ENCODE measurements at places on chromosomes 16 and 17.

DNA sequence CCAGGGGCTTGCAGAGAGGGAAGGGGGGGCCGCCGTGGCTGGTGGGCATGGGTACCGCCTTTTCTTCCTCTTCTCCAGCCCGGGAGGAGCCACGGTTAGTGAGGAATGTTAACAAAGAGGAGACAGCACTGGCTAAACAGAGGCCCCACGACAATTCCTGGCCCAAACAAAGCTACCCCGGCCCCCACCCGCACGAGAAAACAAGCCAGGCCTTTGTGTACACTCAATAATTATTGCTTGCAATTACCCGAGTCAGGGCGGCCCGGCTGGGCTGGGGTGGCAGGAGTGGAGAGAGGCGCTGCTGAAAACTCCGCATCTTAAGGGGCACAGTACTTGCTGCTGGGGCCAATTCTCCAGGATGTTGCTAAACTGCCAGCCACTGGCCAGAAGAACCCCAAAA is 56.4 kb downstream of the IRX5 start:
- DNase-seq = no peak

DNA sequence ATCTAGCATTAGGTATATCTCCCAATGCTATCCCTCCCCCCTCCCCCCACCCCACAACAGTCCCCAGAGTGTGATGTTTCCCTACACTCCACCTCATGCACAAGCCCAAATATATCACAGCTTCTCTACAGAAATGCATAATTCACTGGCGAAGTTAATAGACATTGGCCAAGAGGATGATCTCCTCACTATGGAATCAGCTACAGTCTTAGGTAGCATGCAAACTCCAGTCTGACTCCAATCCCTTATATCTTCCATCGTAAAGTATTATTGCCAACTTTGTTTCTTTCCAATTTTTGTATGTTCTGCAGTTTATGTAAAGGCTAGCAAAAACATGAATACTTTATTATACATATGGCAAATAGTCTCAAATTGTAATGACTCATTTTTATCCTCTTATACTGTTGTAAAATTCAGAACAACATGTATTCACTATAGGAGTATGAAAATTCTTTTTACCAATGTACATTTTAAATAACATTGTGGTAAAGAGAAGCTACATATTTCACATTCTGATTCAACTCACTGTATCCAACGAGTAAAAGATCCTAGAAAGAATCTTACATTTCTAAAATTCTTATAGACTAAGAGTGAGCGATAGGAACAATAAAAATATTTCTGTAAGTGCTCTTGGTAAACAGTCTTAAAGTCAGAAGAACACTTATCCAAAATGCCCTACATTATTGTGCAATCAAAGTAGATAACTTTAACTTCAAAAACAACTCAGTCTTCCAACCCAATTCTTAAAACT is 871 bp downstream of the ABCA8 start:
- DNase-seq = no peak

DNA sequence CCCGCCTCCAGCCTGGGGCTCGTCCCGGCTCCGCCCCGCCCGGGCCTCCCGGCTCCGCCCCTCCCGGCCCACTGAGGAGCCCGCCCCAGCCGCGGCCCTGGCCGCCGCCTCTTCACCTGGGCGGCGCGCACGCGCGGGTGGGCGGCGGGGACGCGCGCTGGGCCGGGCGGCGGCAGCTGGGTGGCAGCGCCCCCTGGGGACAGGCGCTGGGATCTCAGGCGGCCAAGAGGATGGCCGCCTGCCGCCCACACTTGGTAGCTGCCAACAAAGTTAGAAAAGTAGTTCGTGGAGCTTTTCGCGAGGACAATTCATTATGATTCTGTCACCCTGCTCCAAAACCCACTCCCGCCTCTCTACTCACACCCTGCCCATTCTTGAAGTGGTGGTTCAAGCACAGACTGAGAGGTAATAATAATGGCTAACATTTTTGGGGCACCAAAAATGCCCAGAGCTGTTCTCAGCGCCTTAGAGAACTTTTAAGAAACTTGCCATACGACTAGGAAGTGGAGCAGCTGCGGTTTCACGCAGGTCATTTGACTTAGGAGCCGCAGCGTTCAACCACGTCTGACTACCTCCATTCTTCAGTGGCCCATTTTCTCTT is 340 bp upstream of the MYO1D start:
- DNase-seq = peak; percentile 97

- DNase-seq = no peak
These were observed 8.6 kb downstream of the CARHSP1 start for GRCh38 chr16:8859913-8860881.

DNA sequence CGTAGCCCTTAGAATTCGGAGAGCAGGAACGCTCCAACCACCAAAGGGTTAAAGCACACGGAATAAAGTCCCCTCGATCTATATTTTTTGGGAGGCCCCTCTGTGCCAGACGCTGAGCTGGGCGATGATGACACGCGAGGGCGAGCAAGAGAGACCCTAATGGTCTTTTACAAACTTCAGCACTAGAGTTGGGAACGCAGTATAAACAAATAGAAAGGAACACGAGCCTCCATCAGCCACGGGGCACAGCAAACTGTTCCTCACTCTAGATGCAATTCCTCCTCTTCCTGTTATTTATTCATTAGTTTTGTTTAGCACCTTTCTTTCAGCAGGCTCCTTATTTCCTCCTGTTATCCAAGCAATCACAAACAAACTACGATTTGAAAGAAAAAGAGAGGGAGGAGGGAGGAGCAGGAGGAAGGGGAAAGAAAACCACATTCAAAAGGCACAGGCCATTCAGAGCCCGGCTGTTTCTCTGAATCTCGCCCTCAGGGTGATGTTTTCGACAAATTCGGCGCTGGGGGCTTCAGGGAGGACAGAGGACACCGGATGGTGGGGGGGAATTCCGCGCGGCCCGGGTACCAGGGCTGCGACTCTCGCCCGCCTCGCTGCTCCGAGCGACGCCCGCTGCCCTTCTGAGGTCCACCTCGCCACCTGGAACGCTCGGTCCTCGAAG is 1.6 kb downstream of the TOX3 start:
- DNase-seq = peak; percentile 26

DNA sequence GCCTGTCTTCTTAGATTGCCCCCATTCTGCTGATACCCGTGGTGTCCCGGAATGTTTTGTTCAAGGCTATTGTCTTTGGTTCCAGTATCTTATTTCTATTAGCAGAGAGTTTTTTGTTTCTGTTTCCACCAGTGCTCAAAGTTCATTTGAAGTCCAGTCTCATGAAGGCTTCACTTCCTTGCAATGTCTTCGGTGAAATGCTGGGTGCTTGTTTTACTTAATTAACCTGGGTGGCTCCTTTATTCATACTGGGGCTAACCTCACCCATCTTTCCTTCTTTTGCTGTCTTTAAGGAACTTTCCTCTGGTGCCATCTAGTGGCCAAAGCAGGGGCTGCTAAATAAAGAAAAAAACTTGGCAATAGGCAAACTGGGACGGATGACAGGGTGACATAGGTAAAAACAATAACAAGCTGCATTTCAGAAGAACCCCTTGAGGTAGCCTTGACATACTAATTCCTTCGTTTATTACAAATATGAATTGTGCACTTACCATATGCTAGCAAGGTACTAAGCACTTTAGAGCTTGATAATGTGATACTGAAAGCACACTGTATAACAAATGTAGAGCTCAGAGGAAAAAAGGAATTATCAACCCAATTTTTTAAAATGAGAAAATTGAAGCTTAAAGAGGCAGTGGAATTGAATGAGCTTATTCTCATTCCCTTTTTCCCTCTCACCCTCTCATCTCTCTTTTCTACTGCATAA is 2.8 kb upstream of the SMIM36 start:
- DNase-seq = peak; percentile 77

DNA sequence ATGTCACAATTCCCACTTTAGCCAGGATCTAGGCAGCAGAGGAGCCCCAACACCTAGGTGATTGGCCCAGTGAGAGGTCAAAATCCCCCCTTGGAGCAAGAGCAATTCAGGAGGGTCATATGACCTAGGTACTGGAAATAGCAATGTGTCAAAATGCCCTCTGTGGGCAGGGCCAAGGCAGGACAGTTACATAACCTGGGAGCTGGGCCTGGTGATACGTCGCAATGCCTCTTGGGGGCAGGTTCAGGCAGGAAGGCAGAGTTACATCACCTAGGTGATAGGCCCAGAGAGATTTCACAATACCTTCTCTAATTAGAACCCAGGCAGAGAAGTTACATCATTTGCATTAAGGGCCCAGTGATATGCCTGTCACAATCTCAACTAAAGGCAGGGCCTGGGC is 1906.3 kb downstream of the TP53TG3F start:
- no peak for DNase-seq

GRCh38 chr17:33786478-33786877 is 468.6 kb upstream of the CCL2 start:
- no peak for DNase-seq

DNA sequence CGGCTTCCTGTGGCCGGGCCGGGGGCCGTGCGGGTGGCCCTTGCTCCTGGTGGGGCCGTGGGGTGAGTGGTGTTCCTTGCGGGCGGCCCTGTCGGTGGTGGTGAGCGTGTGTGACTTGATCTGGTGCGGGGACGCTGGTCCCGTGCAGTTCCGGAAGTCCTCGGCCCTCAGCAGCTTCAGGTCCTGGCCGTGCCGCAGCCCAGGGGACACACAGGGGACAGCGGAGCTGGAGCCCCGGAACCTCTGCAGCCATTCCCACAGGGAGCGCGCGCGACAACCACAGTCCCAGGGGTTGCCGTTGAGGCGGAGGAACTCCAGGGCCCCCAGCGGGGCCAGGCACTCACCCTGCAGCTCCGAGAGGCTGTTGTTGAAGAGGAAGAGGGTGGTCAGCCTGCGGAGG is 88.4 kb downstream of the RTN4RL1 start:
- no peak for DNase-seq

GRCh38 chr17:21275579-21276263 is 8.8 kb upstream of the MAP2K3 start:
- DNase-seq = peak; percentile 88

DNA sequence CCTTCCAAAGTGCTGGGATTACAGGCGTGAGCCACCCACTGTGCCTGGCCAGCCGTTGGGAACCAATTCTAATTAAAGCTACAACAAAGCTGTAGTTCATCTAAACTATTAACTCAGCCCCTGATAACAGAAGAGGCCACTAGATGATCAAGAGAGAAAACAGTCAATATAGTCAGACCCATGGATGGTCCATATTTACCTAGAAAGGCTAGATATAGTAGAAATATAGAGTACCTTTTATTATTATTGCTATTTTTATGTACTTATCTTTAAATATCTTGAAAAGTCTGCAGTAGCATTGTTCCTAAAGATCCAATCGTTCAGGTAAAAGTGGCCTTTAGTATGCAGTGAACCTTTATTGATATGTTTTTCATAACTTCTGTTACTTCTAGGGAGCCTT is 43.2 kb downstream of the RNF213 start:
- no peak for DNase-seq

GRCh38 chr17:62627904-62628633 is 599 bp downstream of the MRC2 start:
- DNase-seq = no peak

- no peak for DNase-seq
These were observed 7.2 kb upstream of the COL1A1 start for GRCh38 chr17:50208611-50209061.

GRCh38 chr17:41629826-41630670 is 5.7 kb upstream of the KRT17 start:
- no peak for DNase-seq

GRCh38 chr16:87249425-87249824 is 67.8 kb downstream of the C16orf95 start:
- DNase-seq = no peak

DNA sequence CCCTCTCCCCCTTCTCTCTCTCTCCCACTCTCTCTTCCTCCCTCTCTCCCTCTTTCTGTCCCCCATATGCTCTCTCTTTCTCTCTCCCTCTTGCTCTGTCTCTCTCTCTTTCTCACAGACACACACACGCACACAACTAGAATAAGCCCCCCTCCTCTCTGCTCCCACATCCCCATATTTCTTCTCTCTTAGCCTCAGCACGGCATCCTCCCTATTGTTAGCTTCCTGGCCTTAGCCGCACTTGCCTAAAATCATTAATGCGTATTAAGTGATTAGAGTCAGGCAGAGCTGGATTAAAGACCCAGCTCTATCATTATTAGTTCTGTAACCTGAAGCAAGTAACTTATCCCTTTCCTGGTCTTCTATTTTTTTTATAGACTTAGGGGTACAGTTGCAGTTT is 319.0 kb upstream of the C16orf82 start:
- no peak for DNase-seq

DNA sequence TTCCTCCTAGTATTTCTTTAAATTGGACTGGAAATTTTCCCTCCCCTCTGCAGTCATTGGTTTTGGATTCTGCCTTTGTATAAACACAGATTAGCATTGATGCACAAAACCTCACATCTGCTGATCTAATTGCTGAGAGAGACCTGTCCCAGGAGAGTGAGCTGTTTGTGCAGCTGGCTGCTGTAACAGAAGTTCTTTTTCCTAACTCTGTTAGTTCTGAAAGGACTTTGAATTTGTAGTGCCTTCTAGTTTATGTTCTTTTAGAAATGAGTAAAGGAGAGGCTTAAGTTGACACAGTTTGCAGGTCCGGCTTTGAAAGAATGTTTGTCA is 45.2 kb upstream of the KPNB1 start:
- DNase-seq = no peak

DNA sequence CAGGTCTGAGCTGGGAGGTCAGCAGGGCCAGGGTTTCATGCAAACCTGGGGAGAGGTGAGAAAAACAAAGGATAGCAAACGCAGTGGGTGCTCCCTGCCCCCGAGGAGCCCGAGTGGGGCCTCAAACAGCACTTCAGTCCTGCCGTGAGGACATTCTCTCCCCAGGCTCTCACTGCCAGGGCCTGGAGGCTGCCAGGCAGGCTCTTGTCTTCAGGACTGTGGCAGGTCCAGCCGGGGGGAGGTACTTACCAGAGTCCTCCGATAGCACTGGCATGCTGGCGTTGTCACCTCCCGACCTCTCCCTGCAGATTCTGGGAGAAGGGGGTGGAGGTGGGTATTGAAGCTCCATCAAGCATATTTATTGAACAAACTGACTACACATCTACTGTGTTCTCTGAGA is 1.3 kb downstream of the MPP3 start:
- DNase-seq = no peak

- DNase-seq = no peak
These were observed 12.5 kb upstream of the GP1BA start for GRCh38 chr17:4919511-4920047.

- peak; percentile 72 for DNase-seq
These were observed at the start of gene NRN1L for GRCh38 chr16:67884684-67885083. Gene NRN1L, plus strand, starts transcription at chr16:67884885. Its CDS starts 19 bp downstream, at chr16:67884904.

DNA sequence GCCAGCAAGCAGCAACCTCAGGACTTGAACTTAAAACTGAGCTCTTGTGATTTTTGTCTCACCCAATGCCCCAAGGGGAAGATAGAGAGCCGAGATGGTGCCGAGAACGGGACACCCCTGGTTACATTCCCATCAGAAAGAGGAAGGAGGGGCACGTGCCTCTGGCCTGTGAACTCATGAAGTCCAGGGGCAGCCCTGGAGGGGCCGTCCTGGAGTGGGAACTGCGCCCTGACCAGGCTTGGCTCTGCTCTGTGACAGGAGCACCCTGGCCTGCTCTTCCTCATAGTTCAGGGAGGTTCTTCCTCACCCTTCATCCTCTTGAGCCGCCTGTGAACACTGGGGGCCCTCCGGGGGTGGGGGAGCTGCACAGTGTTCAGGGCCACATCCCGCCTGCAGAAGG is 130.3 kb upstream of the FOXF1 start:
- DNase-seq = no peak
